ENCODE measurements at places on chromosomes 1 and 21.

DNA sequence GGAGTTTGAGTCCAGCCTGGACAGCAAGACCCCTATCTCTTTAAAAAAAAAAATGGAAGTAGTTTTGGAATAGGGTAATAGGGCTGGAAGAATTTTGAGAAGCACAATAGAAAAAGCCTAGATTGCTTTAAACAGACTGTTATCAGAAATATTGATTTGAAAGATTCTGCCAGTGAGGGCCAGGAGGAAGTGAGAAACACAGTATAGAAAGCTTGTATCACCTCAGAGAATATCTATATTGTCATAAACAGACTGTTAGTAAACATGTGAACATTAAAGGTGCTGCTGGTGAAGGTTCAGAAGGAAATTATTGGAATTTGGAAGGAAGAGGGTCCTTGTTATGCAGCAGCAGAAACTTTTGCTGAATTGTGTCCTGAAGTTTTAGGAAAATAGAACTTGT is 24.8 kb upstream of the PSEN2 start:
- DNase-seq: no peak

- DNase-seq: no peak
Measured at GRCh38 chr1:150233359-150234308, 2.3 kb downstream of the ANP32E start.

- no peak for DNase-seq
Measured at GRCh38 chr1:205670150-205670446, 10.2 kb downstream of the SLC45A3 start.

- no peak for DNase-seq
Measured at GRCh38 chr1:225476100-225476511, 48.3 kb upstream of the LBR start.

DNA sequence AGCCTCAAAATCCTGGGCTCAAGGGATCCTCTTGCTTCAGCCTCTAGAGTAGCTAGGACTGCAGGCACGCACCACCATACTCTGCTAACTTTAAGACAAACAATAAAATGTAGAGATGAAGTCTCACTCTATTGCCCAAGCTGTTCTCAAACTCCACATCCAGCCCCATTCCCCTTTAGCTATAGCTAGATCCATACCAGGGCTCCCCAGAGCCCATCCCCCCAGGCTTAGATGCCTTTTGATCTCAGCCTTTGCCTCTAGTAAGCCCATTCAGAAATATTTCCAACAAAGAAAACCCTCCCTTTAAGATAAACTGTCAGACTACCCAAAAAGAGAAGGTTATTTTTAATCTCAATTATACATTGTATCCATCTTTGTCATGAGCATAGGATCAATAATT is 325.4 kb downstream of the CHRM3 start:
- no peak for DNase-seq

DNA sequence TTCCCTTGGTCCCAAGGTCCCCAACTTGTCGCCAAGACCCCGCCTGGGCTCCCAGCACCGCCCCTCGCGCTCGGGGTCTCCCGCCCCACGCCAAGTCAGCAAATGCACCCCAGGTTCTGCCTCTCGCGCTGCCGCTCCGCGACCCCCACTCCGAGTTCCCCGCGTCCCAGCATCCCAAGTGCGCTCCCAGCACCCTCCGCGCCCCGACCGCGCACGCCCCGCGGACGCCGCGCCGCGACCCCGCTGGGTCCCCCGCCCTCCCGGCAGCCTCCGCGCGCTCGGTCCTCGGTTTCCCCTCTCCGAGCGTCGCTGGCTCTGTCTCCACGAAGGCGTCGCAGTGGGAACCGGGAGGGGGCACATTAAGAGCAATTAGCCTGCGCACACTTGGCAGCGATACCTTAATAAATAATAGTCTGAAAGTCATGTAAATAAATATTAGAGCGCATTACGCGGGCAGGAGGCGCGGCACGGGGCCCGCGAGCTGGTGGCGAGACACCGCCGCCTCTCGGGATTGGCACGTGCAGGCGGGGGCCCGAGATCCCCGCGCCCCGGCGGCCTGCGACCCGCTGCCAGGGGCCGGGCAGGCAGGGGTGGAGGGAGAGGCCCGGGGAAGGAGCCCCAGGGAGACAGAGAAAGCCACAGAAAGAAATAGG is 75.9 kb downstream of the VWA5B1 start:
- no peak for DNase-seq

DNA sequence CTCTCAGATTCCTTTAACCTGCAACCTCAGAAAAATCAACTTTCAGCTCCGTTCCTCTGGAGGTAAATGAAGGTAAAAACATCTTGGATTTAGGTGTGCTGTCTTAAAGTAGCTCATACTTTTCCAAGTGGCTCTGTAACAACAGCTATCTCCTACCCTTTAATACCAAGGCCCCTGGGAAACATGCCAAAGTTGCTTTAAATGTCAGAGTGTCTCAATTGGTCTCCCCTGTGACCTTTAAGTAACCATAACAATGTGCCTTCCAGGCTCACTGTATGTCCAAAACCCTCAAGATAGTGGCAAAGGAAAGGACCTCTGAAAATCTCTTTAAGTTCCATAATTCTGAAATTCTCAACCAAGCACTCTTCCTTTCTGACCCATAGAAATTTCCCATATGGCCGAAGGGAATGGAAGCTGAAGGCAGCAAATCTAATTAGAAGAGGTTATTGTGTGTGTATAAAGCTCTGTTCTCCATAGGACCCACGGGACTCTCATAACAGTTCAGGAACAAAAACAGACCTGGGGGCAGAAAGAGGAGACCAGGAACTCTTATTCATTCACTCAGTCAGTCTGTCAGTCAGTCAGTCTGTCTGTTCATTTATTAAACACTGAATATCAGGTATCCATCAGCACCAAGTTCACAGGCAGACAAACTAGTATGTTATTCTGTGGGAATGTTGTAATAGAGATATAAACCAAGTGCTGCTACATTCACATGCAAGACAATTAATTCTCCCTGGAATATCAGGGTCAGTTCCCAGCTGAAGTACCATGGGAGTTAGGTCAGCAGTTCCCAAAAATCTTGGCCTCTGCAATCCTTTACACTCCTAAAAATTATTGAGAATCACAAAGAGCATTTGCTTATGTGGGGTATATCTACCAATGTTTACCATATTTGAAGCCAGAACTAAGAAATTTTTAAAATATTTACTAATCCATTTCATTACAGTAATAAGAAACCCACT is 19.1 kb downstream of the ASTN1 start:
- DNase-seq: no peak

DNA sequence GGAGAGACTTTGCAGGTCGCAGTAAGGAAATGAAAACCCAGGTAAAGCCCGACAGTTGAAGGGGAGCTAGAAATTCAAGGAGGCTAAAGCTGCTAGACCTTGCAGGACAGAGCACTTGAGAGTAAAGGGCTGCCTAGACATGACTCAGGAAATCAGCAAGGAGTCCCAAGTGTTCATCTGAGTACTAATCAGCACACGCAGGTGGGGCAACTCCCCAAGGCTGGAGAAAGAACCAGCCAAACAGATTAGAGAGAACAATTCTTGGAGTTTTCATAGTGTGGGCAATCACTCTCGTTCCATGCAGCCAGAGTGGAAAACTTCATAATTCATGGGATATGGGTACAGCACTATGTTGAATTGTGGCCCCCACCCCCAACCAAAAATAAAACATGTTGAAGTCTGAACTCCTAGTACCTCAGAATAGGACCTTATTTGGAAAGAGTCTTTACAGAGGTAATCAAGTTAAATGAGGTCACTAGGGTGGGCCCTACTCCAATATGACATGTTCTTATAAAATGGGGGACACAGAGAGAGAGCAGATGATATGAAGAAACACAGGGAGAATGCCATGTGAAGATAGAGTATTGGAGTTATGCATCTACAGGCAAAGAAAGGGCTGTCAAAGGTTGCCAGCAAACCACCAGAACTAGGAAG is 28.0 kb downstream of the SYDE2 start:
- DNase-seq: no peak

GRCh38 chr1:111219557-111220286 is 7.8 kb upstream of the CHI3L2 start:
- no peak for DNase-seq

DNA sequence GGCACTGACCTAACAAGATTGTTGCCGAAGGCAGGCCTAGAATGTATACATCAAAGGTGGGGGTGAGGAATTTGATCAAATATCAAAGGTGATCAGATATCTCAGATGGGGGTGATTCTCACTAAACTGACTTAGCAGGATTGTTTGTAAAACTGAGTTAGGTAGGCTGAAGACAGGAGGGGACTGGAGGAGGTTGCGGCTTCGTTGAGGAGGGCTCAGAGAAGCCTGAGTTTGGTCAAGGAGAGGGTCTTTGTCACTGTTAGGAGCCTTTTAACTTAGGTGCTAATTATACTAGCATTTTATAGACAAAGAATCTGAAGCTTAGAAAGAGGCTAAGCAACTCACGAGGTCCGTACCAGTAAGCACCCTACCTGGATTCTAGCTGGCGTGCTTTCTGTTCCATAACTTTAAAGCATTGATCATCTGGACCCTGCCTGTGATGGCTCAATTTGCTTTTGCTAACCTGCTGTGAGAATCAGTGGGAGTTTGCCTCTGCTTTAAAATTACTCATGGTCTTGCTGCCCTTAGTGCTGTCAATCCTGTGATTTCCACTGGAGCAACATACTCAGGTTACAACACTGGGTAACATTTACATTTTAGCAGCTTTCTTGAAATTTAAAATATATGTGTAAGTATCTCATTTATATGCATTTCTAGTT is 49.8 kb downstream of the ITSN1 start:
- DNase-seq: no peak

GRCh38 chr1:167434306-167434705 is 84.0 kb downstream of the CD247 start:
- DNase-seq: no peak

DNA sequence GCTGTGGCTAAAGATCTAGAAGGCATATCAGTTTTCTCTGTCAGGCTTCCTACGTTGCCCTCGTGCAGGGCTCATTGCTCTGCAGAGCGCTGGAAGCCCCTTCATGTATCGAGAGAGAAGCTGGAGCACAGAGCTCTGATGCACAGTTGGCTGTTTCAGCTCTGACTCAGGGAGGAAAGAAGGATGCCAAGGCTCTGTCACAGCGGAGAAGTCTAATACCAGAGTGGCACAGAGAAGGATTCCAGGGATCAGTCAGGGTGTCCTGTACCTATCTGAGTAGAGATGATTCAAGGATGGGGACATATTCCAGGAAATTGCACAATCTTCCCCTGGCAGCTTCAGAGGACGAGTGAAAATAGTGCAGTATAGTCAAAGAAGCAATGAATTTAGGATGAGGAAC is 179.2 kb upstream of the FMN2 start:
- DNase-seq: no peak

All from esophagus squamous epithelium (tissue), 5 donors.